Pulmonary artery endothelial cell (primary cell): ENCODE measurements at places on chromosomes 6 and 20. TPM values are rescaled to one million over a fixed set of nuclear protein-coding genes. Genes with fewer than 3 reads are reported as not detected.

The CST4 gene
- total RNA-seq = not detected in 2 replicates

The SLC4A11 gene
- total RNA-seq = 3.0 and 4.3 TPM in 2 replicates

The MEP1A gene
- not detected in 2 replicates for total RNA-seq

The CASS4 gene
- 0.07 TPM in 1 of 2 replicates, not detected in the other for total RNA-seq

The F13A1 gene
- total RNA-seq = not detected in 2 replicates

GRCh38 chr6:158908606-158909005 lies 89.4 kb upstream of the EZR start:
- no peak for DNase-seq

DNA sequence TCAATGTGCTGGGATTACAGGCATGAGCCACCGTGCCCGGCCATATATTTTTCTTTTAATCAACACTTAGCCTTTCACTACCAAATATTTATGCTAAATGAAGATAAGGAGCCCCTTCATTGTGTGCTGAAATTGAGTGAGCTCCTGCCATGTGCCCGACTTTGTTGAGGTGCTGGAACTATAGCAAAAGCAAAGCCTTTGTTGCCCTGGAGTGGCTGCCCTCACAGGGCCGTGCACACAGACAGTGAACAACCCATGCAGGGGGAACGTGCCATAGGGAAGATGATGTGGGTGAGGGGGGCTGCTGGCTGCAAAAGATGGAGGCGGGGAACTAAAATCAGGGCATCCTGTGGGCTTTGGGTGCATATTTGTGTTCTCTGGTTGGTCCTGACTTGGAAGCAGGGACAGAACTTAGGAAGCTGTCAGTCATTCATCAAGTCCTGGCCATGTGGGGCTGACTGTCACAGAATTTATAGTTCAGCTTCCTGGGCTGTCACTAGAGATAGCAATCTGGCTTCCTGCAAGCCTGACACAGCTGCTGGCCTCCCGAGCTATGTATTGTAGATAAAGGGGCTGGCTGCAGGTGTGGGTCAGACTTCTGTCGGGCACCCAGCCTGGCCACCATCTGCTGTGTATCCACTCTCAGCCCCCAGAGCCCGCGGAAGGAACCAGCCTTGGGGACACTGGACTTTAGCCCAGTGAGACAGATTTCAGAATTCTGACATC lies 56.8 kb upstream of the MPC1 start:
- DNase-seq = no peak

GRCh38 chr20:58241766-58242465 lies 13.5 kb upstream of the ANKRD60 start:
- no peak for DNase-seq

GRCh38 chr20:976033-976432 lies 26.1 kb downstream of the RSPO4 start:
- no peak for DNase-seq

- DNase-seq = no peak
Observed at GRCh38 chr6:115415378-115415777, 645.3 kb downstream of the FRK start.

DNA sequence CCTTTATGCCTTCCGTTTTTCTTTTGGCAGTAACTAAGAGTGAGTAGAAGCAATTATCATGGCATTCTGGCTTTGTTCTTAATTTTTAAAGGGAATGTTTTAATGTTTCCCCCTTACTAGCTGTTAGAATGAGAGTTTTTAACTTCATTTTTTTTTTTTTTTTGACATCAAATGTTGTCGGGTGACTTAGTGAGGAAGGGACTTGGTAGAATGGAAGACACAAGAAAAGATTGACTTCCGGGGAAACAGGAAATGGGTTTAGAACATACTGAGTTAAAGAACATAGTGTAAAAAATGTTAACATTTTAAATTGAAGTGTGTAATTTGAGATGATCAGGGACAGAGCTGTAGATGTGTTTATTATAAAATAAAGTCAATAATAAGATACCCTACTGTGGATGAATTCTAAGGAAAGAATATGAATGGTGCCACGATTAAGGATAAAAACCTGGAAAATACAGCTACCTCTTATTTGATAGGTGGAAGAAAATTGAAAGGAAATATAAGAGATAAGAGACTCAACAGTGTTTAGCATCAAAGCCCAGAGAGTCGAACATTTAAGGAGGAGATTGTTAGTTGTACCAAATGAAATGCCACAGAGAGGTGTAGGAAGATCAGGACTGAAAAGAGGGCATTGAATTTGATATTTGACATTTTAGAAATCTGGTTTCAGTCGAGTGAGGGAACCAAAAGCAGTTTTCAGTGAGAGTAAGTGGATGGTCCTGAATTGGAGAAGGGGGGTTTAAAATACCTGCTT lies 9.4 kb downstream of the HSF2 start:
- no peak for DNase-seq

DNA sequence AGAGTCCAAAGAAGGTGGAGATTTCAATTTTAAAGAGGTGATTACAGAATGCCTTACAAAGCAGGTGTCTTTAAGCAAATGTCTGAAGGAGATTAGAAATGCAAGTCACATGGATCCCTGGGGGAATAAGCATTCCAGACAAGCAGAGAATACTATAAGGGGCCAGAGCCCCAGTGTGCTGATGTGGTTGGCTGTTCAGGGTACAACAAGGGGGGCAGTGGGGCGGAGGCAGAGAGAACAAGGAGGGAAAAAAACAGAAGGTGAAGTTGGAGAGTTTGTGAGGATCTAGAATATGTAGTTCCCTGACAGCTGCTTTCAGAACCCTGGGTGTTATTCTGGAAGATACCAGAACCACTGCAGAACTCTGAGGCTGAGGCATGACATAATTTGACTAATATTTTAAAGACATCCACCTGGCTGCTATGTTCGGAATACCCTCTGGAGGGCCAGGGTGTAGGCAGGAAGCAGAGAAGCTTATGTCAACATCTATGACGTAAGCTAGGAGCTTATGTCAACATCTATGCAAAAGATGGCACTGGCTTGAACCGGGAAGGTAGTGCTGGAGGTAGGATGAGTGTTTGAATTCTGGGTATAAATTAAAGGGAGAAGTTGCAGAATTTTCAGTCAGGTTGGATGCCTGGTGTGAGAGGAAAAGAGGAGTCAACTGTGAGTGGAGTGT lies 276.3 kb upstream of the AGPAT4 start:
- no peak for DNase-seq

DNA sequence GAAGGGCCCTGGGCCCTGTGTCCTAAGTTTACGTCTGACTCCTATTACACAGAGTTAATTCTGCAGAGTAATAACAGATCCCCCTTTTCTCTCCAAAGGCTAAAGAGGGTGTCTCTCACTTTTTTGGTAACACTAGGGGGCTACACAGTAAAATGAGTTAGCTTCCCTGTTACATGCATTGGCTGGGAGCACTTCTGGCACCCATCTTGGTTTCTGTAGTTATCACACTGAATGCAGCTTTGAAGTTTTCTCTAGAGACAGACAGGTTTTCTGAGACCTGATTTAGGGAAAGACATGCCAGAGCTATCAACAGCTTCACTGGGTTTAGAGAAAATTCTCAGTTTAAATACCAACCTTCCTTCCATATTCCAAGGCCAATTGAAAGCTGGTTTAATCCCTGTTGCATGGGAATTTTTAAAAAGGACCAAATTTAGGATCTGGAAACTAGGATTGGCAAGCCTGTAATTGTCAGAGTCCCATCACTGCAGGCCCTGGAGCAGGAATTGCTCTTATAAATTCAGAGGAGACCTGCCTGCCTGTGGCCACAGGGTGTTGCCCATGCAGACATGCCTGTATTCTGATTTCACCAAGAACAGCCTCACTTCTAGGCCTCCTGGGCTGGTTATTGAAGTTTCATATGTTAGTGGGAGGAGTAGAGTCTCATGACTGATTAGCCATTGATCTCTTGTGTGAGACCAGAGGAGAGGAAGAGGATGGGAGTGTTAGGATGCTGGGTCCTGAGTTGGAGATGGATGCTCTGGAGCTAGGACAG lies 29.4 kb downstream of the RNF8 start:
- DNase-seq = no peak

DNA sequence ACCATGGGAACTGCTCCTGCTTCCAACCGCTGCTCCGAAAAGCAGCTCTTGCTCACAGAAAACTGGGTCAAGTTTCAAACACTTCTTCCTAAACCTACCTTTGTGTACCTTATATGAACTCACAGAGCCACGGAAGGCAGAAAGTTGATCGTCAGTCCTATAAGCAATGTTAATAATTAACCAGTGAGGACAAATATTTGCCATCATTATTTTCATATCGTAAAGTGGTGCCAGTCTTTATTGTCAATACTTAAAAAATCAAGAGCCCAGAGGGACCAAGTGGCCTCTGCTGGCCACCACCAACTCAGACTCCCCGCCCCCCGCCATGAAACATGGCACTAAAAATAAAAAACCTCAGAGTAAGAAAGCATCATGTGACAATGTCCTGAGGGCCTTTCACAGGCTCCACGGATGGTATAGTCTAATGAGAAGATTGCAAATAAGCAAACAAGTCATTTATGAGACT lies 9.1 kb upstream of the PBOV1 start:
- no peak for DNase-seq

- no peak for DNase-seq
Observed at GRCh38 chr6:86722131-86722530, 215.2 kb upstream of the HTR1E start.

DNA sequence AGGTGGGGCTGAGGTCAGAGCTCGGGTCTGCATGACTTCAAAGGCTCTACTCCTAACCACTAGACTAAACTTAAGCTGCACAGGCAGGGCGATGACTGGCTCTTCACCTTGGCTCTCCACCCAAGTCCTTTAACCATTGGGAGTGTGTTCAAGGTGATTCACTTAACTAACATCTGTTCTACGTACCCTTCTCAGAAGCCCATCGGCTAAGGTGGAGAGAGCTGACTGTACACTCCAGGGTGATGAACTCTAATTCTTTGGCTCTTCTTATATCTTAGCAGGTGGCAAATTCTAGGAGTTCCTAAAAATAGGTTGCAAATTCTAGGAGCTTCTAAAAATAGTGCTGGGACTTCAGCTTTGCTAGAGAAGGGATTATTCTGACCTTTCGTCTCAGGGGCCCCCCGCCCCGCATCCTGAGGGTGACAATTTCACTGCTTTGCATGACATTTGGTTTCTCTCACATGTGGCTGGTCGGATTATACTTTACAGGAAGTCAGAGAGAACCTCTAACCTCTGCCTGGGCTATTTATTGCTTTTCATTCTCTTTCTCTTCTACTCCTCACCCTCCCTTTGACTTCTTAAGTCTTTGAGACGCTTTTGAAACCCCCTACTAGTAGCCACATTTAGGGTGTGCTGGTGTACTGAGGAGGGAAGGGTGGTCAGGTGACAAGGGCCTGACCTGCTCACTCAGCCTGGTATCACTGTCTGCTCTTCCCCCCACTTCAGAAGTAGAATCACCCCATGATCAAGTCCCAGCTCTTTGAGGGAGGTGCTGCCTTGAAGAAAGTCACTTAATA lies 55.5 kb downstream of the PRDM1 start:
- DNase-seq = no peak

DNA sequence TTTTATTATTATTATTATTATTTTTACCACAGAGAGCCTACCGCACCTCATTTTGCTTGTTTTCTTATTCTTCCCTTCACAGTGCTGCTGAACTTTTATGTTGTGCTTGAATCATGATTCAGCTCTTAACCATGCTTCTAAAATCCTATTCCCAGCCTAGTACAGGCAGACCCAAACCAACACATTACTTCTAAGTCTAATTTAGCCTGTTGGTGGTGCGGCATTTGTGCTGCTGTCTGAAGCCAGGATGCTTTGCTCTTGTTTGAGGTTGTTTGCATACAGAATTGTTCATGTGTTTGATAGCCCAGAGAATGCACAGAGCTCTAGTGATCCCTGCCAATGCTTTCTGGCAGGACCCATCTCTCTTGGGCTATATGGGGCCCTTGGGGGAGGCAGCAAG lies 213.5 kb upstream of the KCNG1 start:
- no peak for DNase-seq

DNA sequence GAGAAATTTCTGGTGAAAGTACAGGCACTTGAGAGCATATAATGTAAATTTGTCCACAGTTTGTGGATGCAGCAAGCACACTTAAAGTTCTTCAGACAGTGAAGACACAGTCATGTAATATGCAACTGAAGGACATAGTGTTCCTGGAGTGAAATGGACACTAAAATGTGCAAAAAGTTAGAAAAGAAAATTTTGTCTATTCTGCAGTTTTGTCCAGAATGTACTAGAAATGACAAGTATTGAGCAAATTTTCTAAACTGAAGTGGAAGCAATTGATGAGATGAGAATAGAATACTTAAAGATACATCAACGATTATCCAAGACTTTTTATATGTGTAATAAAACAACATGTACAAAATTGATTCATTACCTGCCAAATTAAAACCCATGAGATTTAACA lies 647.0 kb upstream of the IMPG1 start:
- DNase-seq = no peak

DNA sequence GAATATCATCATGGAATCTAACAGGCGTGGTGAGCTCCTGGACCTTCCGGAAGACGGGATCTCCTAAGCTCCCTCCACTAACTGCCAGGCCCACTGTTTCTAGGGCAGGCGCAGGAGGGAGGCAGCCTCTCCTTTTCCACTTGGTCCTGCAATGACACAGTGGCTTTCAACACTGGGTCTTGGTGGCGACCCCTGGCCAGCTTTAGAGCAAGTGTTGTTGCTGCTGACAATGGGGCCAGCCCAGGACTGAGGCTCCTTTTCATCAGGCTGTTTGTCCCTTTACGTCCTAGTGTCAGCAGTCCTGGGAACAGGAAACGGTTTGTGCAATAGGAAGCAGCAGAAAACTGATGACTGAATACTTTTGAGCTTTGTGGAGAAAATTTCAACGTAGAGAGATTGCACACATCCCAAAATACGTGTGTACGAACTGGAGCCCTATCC lies 9.7 kb upstream of the QKI start:
- DNase-seq = no peak

DNA sequence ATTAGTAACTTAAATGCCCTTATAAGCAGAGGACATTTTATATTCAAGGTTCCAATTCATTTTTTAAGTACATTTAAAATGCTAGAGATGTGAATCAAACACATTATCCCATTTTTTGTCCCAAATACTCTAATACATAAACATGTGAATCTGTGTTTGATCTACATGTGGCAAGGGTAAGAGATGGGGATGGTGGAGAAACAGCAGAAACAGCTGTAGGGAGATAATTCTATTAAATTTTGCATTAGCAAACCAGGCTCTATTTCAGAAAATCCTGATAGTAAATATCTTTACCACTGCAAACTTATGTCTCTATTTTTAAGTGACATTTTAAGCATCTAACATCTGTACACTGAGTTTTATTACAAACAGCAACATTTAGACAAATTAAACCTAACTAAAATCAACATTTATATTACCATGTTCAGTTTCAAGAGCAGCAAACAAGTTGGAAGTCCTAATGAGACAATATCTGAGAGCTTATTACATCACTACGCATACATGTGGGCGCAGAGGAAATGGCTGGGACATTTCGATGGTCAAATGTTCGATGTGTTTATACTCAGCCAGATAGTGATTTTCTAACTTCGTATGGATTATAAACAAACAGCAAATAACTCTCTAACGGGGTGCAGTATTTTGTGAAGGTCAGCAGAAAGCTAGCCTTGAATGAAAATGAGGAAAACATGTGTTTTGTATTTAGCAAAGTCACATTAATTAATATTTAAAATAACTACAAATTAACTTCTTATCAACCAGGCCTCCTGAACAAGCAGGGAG lies 165.1 kb downstream of the GJA1 start:
- no peak for DNase-seq
